ENCODE measurements at places on chromosomes 5 and 9.

DNA sequence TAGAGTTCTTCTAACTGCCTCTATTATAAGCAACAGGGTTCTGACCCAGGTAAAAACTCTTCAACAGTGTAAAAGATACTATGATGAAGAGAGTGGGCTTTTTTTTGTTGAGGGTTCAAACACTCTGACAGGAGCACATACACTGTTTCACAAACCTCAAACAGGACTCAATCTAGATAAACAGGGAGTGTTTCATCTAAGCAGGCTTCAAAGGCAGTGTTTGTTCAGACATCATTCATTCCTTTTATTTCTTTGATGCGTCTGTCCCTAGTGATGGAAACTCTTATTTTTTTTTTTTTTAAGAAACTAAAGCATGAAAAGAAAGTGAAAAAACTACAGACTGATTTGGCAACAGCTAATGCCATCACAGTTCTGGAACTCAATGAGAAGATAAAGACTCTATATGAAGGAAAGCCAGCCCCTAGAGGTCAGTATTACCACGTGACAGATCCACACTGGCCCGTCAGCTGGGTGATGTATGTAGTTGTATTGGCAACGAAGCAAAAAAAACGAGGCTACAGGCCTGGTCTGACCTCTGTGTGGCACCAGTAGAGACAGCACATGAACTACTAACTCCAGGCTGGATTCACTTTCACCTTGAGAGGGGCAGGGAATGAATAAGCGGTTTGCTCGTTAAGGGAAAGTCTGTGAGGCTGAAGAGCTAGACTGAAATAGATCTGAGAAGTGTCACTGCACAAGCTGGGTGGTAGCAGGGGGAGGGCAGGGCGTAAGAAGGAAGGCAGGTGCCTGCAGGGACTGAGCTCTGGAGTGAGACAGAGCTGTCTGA is 172.2 kb downstream of the CCDC192 start:
- DNase-seq, result peak; percentile 3

DNA sequence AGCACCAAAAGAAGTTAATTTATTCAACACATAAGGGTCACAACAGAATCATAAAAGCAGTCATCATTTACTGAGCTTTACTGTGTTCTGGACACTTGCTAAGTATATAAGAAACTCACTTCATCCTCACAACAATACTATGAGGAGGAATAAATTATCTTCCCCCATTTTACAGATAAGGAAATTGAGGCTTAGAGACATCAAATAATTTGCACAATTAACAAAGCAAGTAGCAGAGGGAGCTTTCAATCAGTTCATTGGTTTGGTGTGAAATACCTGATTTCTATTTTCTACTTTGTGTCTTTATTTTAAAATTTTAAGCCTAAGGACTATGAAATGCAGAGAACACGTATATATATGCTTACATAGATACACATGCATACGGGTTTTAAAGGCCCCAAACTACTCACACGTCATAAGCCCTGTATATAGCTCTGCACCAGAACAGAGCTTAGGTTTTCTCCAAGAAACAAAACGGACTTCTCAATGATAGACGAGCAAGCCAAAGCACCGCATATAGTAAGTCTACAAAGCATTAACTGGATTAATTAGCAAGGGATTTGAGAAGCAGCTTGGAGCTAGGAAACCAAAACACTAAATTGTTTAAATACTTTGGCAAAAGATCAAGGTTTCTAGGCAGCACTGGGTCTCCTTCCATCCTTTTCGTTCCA is 95.6 kb downstream of the DENND1A start:
- no peak for DNase-seq

DNA sequence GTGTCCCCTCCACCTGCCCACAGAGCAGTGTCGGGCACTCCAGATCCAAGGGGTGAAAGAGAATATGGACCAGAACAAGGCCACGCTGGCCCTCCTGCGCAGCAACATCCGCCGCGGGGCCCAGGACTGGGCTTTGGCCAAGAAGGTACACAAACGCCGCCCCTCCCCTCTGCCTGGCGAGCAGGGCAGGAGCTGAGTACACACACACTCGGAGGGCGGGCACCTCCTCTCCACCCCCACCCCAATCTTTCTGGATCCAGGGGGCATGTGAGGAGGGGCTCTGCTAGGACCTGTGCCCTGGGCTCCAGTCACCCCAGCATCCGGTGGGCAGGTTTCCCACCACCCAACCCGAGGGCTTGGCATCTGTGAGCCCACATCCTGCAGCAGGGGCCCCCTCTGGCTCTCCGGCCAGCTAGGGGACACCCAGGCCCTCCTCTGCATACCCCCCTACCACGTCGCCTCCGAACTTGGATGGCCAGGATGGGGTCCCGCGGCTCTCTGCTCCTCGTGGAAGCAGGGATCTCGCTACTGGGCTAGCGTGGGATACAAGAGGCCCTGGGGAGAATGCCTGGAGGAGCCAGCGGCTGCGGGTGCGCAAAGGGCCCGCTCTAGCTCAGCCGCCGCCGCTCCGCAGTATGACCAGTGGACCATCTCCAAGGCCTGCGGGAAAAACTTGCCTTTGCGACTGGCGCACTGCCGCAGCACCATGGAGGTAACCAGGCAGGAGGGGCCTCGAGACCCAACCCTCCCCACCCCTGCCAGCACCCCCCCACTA is 3.1 kb downstream of the CCDC183 start:
- no peak for DNase-seq

- no peak for DNase-seq
These were observed 37.1 kb upstream of the PPARGC1B start for GRCh38 chr5:149693021-149693420.

- DNase-seq, result no peak
These were observed 29.7 kb upstream of the PPP2CA start for GRCh38 chr5:134255418-134256150.

GRCh38 chr9:120742951-120743416 is 28.7 kb upstream of the MEGF9 start:
- DNase-seq, result no peak

DNA sequence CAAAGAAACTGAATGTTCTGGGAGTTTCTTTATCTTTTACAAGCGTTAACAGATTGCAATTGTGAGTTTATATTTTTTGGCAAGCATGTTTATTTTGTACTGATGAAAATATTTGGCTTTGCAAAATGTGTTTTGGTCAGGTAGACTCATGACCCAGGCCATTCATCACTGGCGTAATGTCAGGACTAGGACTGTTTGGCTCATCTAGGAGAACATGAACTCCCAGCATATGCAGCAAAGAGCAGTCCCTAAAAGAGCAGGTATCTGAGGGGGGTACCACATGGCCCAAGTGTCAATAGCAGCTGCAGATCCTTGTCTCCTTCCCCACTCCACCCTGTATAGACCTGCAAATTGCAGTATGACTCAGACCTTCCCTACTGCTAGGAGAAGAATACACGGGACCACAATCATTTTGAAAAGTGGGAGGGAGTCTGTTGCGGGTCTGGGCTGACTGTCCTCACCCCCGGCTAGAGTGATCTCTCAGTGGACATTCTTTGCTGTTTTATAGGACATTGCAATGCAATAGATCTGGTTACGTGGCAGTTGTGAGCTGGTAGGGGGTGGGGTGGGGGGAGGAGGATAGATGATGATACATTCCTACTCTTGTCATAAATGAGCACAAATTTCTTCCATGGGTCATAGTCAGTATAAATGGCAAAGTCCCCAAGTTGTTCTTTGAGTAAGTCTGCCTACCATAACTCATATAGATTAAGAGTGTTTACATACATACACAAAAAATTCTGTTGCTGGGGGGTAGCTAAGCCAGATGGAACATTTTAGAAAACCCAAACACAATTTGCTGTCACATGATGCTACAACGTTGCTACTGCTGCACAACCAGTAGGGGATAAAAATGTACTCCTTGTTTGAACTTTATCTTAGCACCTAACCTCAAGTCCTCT is 20.8 kb upstream of the SNCAIP start:
- DNase-seq, result no peak

GRCh38 chr9:114459464-114459863 is 45.8 kb downstream of the WHRN start:
- no peak for DNase-seq

DNA sequence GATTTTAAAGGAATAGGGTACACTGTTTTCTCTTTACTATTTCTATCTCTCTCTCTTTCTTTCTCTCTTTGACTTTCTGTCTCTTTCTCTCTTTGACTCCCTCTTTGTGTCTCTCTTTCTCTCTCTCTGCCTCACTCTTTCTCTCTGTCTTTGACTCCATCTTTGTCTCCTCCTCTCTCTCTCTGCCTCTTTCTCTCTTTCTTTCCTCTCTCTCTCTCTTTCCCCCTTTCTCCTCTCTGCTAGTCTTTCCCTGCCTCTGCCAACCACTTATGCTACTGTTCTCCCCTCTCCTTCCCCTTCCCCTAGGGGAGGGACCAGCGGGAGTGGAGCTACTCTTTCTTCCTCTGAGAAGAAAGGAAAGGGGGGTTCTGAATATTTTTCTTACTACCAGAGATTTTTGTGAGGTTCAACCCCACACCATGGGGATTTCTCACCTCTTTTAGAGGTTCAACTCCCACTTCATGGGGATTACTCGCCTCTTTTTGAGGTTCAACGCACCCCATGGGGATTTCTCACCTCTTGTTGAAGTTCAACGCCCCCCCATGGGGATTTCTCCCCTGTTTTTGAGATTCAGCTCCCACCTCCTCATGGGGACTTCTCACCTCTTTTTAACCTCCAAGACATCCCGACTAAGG is 309.9 kb downstream of the NR3C1 start:
- DNase-seq, result no peak

DNA sequence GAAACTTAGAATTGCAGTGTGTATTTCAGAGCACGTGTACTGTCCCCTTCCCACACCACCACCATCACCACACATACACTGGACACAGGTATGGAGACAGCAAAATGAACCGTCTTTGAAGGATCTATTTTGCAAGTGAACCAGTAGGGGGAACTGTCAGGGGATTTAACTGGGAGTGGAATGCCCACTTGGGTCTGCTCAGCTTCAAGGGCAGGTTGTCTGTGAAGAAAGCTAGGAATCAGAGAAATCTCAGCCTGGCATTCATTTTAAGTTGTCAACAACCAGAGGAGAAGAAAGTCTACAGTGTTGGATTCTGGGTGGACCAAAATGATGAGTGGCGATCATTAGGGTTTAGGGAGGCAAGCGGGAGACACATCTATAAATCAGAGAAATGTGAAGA is 147.0 kb downstream of the DCP2 start:
- no peak for DNase-seq

GRCh38 chr9:14782286-14783051 is 59.9 kb upstream of the CER1 start:
- no peak for DNase-seq

- DNase-seq, result no peak
These were observed 194.3 kb downstream of the MSX2 start for GRCh38 chr5:174918655-174919054.

DNA sequence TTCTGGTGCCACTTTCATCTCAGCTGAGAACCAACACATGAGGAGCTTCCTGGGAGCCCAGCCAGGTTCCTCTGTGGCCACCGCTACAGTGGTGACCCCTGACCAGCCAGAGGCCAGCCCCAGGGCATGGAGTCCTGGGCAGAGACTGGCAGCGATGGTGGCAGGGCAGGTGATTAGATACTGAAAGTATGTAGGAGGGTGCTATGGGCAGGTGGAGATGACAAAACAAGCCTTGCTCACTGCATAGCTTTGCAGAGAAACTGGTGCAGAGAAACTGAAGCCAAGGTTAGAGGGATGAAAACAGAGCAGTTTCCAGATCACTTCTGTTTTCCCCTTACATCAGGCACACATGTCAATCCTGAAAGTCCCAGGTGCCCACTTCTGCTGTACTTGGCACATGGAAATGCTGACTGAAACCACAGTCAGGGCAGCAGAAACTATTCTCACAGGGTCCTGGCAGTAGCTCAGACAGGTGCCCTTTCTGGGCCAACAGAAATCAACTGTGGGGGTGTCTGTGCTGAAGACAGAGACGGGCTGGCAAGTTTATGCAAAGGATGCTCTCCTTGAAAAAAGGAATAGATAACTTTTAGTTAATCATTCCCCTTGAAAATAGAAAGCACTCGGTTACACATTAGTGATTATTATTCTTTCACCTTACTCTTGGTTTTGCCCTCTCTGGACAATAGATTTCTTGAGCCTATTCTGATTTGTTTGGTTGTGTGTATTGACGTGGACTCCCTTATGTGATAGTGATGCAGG is 90.3 kb downstream of the ANKRD55 start:
- DNase-seq, result no peak

DNA sequence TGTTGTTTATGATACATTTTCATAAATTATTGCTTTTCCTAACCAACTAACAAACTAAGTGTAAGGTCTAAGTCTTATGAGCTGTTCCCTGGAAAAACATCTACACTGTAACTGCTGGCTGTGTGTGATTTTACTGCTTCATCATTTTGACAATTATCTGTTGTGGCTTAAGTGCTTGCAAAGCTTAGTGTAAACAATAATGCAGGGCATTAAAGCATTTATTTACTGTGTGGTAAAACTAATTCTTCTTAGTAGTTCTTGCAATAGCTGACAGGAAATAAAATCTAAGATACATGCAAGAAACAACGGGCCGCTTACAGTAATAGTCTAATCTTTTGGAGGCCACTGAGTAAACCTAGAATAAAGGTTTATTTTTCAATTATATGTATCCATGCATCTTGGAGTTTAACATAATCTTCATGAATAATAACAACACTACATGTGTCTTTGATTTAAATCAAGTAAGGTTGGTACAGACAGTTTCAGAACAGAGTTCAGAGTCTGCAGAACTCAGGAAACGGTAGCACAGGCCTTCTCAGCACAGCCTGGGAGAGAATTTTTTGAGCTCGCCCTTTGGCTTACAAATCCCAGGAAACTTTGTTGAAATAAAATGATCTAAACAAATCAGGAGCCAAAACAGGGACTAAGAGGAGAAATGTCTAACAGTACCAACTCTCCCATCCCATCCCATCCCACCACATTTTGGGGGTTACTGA is 473.1 kb downstream of the NR2F1-AS1 start:
- no peak for DNase-seq

DNA sequence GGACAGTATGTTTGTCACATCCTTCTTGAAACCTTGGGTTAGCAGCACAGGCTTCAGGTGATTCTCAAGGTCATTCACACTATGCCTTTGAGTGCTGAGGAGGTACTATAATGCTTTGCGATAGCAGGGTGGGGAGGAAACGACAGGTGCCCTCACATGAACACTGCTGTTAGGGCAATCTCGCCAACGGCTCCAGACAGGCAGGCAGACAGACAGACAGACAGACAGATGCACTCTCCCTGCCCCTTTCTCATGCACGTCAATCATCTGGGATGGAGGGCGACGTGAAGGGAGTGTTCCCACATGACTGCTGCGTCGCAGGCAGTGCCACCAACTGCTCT is 82.9 kb downstream of the RAPGEF1 start:
- no peak for DNase-seq

- no peak for DNase-seq
These were observed 109.6 kb downstream of the ZCCHC7 start for GRCh38 chr9:37229882-37230482.

DNA sequence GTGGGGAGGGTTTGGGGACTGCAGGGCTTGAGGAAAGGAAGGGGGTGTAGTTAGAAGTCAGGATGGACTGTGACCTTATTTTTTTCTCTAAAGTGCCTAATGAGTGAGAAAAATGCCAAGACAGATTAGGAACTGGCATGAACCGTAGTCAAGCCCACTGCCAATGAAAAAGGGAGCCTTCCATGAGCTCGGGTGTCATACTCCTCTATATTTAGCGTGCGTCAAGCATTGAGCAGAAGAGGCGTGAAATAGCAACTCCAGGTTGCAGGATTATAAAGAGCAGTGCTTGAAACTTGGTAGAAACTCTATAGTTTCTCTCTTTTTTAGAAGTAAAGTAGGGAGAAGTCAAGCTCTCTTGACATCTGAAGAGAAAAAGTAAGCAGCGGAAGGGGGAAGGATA is 1.8 kb downstream of the SGCD start:
- no peak for DNase-seq
